ENCODE measurements at places on chromosomes 2 and 18.

DNA sequence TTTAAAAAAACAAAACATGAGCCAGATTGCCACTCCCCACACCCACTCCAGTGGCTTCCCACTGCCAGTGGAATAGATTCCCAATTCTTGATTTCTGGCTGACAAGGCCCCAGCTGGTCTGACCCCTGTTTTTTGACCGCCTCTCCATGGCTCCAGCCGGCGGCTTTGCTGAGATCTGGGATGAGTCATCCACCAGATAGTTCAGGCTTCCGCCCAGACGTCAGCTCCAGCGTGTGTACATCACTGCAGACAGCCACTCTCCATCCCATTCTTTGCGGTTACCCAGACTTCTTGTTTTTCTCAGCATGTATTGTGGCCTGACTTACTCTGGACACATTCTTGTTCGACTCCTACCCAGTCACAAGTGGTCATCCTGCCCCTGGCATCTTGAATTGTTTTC lies 227.9 kb downstream of the GBX2 start:
- DNase-seq = no peak

GRCh38 chr2:185208261-185208660 lies 530.3 kb upstream of the FSIP2 start:
- DNase-seq = no peak

DNA sequence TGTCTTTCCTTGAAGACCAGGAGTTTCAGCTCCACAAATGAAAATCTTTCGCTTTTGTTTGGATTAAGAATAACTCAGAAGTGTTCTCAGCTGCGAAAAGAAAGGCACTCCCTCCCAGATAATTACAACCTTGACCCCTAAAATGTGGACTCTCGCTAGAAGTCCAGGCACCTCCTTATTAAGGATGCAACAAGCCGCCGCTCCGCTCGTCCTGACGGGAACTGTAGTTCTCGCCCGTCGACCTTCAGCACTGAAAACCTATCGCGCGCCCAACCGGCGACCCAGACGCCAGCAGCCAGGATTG lies 559 bp downstream of the IMMT start:
- no peak for DNase-seq

DNA sequence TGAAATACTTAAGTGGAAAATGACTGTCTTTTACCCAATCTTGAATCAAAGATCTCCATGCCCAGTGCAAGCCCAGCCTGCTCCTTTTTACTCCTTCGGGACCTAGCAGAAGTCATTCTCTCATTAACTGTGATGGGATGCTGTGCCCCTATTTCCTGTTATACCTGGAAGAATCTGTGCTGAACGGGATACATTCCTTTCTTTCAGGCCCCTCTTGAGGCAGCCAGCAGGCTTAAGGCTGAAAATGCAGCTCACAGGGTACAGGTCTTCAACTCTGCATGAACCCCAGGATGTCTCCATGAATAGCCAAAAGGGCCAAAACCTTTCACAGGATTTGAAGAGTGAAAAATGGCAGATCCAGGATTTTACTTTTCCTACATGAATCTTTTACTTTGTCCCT lies 784.8 kb upstream of the KLHL29 start:
- no peak for DNase-seq

DNA sequence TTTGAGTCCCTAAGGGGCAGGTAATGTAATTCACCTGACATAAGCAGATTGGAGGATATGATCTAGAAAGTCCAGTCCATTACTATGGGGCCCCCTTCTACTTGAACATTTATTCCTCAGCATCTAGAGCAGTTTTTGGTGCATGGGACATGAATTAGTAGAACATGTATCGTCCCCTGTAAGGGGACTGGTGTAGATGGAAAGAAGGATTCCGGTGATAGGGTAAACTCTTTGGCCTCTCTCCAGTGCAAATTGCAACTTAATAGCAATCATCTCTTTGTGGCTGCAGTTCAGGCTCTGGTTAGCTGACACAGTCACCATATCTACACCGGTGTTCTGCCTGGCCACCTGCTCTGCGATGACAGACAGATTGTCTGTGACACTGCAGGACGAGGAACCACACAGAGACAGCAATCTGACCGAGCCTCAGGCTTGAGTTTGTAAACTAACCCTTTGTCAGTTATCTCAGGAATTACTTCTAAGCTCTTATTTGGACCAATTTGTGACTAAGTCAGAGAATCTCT lies 6.4 kb upstream of the SLC8A1 start:
- no peak for DNase-seq

DNA sequence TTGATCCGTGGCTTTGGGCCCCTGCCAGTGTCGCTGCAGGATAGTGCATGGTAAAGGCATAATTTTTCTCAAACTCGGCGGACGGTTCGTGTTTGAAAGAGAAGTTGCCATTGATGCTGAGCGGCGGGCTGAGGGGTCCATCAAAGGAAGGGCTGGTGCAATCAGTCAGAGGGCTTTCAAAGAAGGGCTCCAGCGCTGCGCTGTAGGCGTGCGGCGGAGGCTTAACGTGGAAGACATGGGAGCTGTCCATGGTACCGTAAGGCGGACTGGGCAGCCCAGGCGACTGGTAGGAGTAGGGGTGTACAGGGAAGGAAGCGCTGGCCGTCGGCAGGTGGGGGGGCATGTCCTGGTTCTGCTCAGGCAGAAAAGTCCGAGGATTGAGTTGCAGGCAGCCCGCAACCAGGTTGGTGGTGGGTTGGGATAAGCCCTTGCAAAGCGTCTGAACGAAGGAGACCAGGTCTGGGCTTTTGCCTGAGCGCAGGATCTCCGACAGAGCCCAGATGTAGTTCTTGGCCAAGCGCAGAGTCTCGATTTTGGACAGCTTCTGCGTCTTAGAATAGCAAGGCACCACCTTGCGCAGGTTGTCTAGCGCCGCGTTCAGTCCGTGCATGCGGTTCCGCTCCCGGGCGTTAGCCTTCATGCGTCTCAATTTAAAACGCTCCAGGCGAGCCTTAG lies 2.3 kb downstream of the NEUROD1 start:
- DNase-seq = peak; percentile 57

- DNase-seq = no peak
These were observed 3.0 kb downstream of the ACTR1B start for GRCh38 chr2:97660775-97661389.

- DNase-seq = no peak
These were observed 357.9 kb downstream of the PLCL1 start for GRCh38 chr2:198162276-198162675.

DNA sequence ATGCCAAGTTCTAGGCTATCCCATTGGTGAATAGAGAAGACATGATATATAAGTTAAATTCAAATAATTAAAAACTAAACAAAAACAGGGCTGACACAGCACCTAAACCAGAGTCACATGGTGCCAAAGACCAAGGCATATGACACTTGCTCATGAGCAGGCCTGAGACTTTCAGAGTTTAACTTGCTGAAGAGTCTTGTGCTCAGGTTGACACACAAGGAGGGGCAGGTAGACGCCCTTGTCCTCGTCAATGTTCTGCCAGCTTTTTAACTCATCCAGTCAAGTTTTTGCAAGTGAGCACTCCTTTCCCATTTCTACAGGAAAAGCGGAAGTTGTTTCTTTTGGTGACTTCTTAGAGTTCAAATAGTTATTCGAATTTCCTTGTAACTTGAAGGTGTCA lies 289.7 kb downstream of the CYRIA start:
- no peak for DNase-seq

GRCh38 chr18:56637176-56637575 lies 1.2 kb downstream of the TXNL1 start:
- DNase-seq = no peak

Measured in GM10248 (cell line).